Hepatic stellate cell (primary cell): ENCODE measurements at places on chromosomes 4 and X.

DNA sequence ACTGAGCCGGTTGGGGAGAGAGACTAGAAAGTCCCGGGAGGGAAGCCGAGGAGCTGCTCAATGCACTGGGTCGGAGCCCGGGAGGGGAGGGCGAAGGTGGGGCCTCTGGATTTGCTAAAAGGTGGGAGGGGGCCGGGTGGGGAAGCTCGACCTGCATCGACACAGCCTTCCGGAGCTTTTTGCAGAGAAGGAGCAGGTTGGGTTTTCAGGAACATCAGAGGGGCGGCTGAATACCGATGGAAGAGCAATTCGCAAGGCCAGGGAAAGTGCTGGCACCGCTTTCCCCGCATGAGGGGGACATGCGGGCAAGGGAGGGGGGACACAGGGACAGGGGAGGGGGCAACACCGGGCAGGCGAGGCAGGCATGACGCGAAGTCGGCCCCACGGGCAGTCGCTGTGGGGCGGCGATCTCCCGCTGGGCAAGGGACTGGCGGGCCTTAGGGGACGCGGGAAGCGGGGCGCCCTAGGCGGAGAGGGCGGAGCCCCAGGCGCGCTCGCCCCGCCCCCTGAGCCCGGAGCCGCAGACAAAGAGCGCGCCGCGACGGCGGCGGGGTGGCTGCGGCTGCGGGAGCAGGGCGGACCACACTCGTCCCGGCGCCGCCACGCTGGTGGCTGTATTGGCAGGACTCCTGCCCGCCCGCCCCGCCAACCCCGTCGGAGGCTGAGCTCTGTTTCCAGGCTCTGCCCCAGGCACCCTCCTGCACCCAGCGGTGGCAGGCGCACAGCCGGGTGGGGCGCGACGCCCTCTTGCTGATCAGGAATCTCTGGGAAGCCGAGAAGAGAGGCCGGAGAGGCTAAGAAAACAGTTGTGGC, 11.6 kb downstream of the PDZD4 start:
- no peak for DNase-seq

- no peak for DNase-seq
These were observed 9.6 kb upstream of the STK32B start for GRCh38 chr4:5041699-5042098.

GRCh38 chr4:155795991-155796390, 37.2 kb downstream of the GUCY1B1 start:
- peak; percentile 37 for DNase-seq

GRCh38 chr4:6507345-6507744, 34.9 kb upstream of the PPP2R2C start:
- no peak for DNase-seq

- DNase-seq: peak; percentile 21
These were observed 45.5 kb upstream of the FAM241A start for GRCh38 chr4:112099701-112100297.

DNA sequence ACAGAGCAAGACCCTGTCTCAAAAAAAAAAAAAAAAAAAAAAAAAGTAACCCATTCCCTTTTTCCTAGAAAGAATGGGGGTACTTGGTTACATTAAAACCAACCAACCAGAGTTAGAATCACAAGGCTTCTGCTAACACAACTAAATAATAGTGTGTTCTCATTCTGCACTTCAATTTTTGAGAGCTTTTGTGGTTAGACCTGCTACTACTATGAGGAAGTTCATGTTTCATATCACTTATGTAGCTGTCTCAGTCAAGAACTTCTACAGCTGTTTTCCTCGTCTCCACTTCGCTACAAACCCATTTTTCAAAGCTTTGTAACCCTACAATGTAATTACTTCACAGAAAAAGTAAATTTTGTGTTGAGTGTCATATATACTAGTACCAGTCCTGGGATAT, 58.3 kb downstream of the PDHA2 start:
- DNase-seq: no peak

DNA sequence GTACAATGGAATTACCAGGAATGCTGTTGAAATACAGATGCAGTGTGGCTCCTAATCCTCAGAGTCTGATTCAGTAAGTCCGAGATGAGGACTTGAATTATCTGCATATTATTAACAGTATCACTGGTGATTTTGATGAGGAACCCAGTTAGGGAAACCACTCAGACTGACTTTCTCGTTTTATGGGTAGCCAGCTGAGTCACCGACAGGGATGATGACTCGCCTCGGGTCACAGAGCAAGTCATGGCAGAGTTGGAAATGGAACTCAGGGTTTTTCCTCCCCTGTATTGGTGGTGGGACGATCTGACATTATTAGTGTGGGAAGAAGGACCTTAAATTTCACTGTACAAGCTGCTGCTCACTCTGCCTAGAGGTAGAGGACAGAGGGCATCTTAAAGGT, 51.3 kb downstream of the RTL9 start:
- DNase-seq: no peak

DNA sequence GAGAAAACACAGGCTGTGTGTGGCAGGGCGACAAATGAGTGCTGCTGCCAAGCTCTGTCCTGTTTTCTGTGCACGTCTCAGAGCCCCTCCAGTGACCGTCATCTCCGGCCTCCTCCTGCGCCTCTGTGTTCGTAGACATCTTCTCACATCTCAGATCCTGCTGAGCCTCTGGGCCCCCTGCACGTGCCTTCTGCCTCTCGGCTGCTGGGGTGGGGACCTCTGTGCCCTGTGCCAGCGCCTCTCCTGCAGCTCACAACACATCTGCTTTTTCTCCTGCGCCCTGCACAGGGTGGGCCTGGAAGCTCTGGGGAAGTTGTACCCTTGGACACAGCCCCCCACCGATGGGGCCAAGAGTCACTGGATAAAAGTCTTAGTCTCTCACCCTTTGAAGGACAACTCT, 2.4 kb upstream of the CTAG2 start:
- no peak for DNase-seq

DNA sequence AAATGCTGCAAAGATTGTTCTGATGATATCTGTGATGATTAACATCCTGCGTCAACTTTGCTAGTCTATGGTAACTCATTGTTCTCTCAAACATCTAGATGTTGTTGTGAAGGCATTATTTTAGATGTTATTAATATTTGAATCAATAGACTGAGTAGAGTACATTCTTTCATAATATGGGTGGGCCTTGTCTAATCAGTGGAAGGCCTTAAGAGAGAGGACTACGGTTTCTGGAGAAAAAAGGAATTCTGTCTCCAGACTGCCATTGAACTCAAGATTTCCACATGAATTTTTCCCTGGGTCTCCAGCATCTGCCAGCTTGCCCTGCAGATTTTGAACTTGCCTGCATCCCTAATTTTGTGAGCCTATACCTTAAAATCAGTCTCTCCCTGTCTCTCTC, 2381.1 kb upstream of the AGA start:
- DNase-seq: no peak

DNA sequence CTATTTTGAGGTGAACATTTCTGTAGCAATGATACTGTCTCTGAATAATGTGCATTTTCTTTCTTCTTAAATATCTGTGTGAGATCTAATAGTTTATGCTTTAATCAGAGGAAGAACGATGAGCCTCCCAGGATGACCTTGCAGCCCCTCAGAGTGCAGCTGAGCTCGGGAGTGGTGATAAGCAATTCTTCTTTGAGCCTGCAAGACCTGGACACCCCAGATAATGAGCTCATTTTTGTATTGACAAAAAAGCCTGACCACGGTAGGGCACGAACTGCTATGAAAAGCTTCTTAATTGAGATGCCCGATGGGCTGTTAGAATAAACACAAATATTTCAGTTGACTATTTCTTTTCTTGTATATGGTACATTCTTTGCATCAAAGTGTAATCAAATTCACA, 105.0 kb upstream of the ANXA3 start:
- DNase-seq: no peak

- no peak for DNase-seq
These were observed 324.0 kb downstream of the ARHGAP10 start for GRCh38 chr4:148055844-148056243.

DNA sequence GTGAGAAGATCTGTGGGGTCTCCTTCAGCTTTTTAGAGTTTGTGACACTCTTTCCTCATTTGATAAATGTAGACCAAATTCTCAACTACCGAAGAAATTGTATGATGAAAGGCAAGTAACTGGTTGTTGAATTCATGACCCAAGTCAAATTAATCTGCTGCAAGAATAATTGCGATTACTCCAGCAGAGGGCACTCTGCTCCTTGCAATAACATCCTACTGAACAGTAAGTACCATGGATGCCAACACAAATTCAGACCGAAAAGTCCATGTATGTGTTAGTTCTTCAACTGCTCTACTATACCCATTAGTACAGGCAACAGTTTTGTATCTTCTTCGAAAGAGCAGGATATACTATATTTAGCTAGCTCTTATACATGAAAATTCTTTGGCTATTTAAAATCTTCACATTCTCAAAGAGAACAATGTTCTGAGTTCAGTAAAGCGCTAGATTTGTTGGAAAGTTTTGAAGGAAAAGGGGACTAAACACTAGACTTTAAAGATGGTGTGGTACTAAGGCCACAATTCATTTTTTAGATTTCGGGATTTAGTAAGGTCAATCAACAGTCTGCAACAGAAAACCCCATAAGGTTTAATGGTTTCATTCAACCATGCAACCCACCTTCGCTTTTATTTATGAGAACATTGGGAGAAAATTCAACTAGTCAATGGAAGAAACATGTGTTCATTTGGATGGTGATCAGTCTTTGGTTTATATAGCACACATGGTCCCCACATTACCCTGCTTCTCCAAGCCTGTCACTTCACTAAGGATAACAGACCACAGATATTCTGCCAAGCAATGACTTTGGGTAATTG, 105.4 kb upstream of the TBC1D9 start:
- peak; percentile 35 for DNase-seq

GRCh38 chr4:74540193-74540592, 95.3 kb downstream of the AREG start:
- no peak for DNase-seq

DNA sequence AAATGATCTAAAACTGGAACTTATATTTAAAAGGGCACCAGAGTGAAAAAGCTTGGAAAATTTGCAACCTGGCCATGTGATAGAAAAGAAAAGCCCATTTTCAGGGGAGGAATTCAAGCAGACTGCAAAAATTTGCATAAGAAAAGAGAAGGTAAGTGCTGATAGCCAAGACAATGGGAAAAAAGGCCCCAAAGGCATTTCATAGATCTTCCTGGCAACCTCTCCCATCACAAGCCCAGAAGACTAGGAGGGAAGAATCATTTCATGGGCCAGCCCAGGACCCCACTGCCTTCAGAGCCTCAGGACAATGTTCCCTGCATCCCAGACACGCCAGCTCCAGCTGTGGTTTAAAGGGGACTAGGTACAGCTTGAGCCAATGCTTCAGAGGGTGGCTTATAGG, 887.3 kb upstream of the DIAPH2 start:
- no peak for DNase-seq

DNA sequence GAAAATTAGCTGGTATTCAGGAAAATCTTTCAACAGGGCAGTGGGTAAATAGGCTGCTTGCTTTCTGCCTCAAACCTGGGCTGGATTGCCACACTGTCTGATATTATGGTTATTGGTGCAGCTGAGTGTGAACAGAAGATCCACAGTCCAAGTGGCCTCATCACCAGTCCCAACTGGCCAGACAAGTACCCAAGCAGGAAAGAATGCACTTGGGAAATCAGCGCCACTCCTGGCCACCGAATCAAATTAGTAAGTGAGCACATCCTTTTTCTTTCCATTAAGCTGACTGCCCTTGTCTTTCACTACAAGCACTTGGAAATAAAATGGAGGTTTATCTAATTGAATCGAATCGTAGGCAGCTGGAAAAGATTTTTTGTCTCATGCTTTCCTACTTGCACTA, 204.7 kb downstream of the TLL1 start:
- DNase-seq: no peak

DNA sequence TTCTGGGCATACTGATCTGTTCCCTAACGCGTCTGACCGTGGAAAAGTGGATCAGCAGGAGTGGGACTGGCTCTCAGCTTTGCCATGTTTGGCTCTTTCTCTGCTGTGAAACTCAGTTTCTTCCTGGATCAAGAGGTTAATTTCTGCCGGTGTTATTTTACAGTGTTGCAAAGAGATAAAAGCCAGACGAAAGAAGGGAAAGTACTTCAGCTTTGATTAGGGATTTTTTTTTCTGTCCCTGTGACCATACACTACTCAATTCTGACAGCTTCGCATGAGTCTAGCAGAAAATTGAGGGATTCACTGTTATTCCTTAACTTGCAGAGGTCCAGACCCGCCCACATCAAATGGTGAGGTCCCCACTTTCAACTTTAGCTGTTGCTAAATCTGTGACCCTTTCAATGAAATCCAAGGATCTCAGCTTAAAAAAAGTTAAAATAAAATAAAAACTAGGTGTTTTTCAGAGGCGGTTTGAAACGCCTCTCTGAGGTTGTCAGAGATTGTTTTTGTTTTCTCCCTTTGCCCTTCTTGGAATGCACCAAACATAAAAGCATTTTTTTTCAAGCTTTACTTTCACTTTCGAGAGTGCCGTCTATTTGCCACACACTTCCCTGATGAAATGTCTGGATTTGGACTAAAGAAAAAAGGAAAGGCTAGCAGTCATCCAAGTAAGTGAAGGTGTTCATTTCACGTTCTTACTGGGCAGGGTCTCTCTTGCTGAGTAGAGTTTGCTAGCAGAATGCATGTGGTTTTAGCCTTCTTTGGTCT, at the start of gene TLR3:
TSS of gene TLR3 (plus strand) at position 576 of the 768 bp plus-strand sequence. CDS start 7,464 bp downstream, outside the sequence.
- DNase-seq: peak; percentile 16

GRCh38 chrX:56761167-56761566, 32.1 kb downstream of the NBDY start:
- DNase-seq: no peak

DNA sequence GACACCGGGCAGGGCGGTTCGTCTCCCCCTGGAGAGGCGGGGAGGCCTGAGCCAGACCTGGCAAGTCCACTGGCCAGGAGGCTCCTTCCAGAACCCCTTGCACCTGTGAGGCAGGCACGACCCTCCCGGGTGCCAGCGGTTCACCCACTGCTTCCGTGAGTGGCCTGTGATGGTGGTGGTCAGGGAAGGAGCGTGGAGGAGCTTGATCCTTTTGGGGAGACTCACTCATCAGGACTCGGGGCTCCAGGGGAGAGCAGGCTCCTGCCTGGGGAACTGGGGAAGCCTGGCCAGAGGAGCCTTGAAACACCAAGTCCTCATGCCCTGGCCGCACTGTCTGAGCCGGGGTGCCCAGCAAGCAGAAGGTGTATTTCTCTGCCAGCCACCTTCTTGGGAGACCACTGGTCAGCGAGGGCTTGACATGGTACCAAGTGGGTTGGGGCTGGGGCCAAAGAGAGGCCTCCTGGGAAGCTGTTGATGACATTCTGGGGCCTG, 860 bp downstream of the FAM50A start:
- no peak for DNase-seq

DNA sequence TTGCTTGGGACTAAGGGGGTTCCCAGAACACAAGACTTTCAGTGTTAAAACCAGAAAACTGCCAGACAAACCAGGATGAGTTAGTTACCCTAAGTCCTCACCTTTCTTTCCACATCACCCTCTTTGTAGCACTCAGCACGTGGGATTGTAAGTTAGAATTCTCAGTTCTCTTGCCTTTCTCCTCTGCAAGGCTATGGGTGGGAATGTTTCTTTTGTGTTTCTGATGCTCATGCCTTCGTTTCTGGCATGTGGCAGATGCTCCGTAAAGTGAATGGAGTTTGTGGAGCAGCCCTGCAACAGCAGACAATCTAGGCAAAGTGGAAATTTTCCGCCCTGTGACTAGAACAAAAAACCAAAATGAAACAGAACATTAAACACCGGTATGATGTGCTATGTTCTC, 64.7 kb upstream of the SPP1 start:
- no peak for DNase-seq
